ENCODE measurements at places on chromosomes 2 and 18.
A peak's percentile ranks its signal among the peaks of the same experiment; 100 is the strongest.

GRCh38 chr2:67792681-67793091, 270.1 kb downstream of the C1D start:
- no peak for DNase-seq

- no peak for DNase-seq
Measured at GRCh38 chr2:9230881-9231280, 24.3 kb downstream of the ASAP2 start.

DNA sequence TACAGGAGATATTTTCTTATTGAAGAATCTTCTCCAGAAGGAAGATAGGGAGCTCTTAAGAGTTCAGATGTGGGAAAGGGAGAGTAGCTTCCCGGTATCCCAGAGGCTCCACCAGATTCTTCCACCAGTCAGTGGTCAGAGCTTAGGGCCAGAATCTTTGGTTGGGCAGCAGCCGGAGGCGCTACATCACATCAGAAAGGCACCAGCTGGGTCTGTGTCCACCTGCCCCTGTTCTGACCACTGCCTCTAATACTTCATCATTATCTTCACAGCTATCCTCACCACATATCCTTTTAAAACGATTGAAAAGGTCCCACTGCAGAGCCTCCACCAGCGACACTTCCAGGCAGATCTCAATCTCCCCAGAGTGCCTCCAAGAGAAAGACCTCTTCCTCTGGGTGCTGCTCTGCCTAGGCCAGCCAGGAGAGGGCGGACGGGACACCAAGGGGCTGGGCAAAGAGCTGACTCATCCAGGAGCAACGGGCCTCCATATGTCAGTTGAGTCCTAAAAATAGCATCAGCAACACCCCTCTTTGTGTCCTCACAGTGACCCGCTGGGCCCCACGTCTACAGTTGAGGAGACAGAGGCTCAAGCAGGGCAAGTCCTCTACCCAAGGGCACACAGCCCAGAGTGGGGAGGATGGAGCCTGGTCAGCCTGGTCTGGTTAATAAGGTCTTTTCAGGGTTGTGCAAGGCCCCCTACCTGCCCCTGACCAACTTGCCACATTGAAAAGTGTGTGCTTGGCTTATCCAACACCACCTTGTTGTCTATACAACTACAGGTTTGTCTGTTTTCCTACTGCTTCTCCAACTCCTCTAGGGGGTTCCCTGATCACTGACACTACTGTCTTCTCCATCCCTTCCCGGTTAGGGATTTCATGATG, 81.2 kb downstream of the ADD2 start:
- DNase-seq: peak; percentile 8

DNA sequence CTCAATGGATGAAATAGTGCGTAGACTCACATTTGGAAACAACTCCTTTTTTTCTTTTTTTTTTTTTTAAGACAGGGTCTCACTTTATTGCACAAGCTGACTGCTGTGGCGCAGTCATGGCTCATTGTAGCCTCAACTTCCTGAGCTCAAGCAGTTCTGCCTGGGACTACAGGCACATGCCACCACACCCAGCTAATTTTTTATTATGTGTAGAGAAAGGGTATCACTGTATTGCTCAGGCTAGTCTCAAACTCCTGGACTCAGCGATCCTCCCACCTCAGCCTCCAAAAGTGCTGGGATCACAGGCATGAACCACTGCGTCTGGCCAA, 17.4 kb downstream of the HAT1 start:
- no peak for DNase-seq

DNA sequence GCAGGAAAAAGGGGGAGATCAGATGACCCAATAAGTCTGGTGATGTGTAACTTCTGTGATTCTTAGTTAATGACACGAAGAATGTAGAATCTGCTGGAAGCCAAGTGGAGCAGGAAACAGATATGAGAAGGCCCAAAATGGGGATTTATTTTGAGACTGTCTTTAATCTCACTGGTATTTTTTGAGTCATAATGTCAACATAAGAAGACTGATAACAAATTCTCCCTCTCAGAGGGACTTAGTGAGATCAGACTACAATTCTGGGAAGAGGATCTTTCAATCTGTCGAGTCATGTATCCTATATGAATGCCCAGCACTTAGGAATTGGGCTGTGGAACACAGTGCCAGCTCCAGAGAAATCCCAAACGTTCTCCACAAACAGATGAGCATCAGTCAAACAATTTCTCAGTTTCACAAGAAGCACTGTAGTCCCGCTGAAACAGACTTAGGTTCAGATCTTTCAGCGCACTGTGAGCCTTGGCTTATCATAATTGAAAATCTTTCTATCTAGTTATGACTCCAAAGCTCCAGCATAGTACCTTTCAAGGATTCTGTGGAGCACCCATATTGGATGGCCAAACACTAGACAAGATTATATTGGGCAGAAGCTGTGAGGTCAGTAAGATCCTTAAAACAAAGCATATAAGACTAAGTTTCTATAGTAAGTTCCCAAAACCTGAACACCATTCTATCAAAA, 738.2 kb downstream of the LRP1B start:
- peak; percentile 64 for DNase-seq

DNA sequence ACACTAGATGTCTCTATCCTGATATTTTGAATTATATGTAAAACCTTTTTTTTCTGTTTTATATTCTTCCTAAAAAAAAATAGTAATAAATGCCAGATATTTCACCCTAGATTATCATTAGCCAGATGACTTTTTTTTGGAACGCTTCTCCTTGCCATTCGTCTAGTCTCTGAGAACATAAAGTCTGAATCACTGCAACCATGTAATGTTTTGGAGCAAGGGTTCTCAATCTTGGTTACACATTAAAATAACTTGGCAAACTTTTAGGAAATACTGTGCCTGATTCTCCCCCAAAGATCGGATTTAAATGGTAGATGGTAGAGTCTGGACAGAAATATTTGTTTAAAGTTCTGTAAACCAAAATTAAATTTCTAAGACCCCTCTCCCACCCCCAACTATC, 21.0 kb downstream of the SLC25A52 start:
- no peak for DNase-seq

GRCh38 chr2:109209412-109209811, 80.4 kb downstream of the SH3RF3 start:
- peak; percentile 68 for DNase-seq

DNA sequence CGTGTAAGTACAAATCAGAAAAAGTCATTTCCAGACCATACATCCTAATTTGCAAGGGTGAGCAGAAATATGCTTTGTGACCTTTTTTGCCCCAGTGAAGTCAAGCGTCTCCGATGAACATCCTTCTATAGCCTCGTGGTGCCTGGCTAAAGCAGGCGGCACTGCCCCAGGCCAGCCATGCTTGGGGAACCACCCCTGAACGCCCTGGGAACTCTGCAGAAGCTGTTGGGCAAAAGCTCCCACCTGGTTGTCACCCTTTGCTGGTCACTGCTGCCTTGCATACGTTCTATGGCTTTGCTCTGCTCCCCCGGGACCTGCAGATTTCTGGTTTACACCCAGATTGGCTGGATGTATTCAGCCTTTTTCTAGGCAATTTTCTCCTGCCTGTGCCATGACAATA, 256.4 kb downstream of the SS18 start:
- DNase-seq: no peak

GRCh38 chr2:216235896-216236295, 126.7 kb downstream of the XRCC5 start:
- no peak for DNase-seq

DNA sequence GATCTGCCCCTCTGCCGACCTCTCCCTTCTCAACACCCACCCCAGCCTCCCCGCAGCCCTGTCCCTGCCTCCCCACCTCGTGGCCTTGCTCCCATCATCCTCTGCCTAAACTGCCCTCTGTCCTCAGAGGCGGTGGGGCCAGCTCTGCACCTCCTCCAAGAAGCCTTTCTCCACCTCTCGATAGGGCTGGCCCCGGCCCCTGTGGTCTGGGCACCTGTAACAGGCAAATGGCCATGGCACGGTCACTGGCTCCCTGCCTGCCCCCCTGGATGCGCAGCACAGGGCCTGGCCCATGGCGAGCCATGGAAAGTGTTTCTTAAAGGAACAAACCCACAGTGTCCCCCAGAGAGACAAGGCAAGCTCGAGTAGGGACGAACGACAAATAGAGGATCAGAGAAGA, 42.0 kb downstream of the MYO7B start:
- no peak for DNase-seq

DNA sequence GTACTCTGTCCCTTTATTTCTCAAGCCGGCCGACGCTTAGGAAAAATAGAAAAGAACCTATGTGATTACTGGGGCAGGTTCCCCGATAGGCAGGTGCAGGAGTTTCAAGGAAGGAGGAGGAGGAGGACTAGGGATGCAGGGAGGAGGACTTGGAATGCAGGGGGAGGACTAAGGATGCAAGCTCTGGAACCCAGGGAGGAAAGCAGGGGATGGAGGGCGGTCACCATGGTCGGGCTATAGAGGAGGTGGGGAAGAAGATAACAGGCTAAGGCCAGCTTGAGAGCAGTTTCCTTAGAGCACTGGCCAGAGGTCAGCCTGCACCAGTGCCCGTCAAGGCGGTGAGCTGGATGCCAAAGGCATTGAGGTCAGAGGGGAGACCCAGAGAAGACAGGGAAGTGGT, 18.7 kb upstream of the B3GNT7 start:
- DNase-seq: no peak

- no peak for DNase-seq
Measured at GRCh38 chr2:157497638-157498314, 53.9 kb upstream of the CYTIP start.

DNA sequence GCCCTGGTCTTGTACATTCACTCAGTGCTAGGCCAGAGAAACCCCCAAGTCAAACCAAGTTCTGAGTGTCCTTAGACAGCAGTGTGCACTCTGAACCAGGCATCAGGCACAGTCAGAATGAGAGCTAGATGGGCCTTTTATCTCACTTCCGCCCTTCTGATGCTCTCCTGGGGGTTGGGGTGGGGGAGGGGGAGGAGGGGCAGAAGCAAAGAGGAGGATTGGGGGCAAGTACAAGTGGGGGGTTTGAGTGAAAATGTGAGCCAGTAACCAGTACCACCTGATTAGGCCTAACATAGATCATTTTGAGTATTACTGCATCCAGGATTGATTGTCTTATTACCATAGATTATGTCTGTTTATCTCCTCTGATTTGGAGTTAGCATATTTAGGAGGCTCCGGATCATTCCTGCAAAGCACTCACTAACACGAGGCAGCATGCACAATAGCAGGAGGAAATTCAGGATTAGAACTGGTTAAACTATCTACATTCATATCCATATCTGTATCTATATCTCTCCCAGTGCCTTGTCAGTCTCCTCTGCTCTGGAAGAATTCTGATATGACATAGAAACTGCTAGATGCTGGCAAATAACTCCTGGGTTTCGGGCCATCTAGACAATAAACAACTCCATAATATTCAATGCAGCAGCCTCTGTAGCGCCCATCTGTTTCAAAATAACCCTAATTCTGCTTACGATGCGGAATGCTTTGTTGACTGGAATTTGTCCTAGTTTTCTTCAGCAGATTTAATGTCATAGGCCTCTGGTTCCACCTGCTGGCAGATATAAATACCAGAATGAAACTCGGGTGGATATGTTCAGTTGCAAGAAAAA, 149.1 kb downstream of the RHBDD1 start:
- DNase-seq: peak; percentile 74

DNA sequence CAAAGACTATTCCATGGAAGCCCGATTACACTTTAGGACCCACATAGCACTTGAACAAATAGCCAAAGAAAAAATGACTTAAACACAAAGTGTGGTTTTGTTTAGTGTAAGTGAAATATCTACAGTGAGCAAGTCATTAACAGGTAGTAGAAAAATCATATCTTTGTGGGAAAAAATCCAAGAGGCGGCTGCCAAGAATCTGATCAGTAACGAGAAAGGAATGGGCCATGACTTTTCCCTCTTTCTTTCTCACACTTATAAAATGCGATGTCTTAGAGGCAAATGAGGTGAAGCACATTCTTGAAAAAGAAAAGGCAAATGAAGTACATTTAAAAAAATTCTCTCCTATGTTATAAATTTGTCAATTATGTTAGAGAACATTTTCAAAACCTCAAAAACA, 12.9 kb upstream of the GEMIN6 start:
- peak; percentile 77 for DNase-seq

GRCh38 chr18:56473400-56474024, 164.9 kb downstream of the TXNL1 start:
- DNase-seq: no peak

GRCh38 chr2:100257939-100258338, 64.4 kb downstream of the LONRF2 start:
- DNase-seq: no peak

DNA sequence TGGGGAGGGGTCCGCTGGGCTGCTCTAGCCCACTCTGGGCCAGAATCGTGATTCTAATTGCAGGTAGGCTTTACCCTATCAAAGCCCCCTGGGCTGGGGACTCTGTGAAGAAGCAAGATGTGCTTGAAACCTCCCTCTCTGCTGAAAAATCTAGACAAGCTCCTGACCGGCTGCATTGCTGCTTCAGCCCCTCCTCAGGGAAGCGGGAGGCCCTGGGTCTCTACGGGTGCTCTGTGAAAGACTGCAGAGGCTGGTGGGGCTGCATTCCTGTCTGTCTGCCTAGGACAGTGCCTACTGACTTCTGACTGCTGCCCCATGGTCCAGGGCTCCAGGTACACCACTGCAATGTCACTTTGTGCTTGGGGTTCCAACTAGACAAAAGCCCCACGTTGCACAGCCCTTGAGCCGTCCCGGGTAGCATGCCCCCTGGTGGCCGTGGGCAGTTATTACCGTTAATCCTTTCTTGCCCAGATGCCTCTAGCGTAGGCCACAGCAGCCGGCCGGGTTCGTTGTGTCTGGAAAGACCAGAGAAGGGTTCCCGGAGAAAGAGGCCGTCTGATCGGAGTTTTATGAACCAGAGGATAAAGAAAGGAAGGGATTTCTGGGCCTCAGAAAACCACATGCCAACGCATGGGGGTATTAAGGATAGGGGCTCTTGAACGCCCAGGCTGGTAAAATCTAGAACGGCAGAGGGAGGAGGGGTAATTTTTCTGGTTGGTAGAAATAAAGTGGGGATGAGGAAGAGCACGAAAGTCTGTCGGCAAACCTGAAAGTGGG, 15.9 kb upstream of the C1QL2 start:
- DNase-seq: no peak

DNA sequence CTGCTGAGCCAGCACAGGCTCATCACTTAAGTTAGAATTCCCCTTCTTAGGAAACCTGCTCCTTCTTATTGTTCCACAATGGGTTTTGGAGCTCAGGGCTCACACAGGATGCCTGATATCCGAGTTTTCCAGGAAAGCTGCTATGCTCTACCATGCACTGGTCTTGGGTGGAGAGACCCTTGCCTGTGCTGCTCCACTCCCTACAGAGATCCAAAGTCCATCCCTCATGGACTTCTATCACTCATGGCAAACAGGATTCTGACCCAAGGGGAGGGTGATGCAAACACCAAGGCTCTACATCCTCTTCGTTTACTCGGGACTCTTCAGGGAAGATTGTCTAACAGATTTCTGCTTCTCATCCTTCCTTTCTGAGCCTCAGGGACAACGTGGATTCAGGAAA, 5.2 kb downstream of the SULT1C2 start:
- DNase-seq: no peak

GRCh38 chr2:129821445-129821844, 158.0 kb upstream of the RAB6C start:
- no peak for DNase-seq
